ENCODE measurements at places on chromosomes 6 and 20.

DNA sequence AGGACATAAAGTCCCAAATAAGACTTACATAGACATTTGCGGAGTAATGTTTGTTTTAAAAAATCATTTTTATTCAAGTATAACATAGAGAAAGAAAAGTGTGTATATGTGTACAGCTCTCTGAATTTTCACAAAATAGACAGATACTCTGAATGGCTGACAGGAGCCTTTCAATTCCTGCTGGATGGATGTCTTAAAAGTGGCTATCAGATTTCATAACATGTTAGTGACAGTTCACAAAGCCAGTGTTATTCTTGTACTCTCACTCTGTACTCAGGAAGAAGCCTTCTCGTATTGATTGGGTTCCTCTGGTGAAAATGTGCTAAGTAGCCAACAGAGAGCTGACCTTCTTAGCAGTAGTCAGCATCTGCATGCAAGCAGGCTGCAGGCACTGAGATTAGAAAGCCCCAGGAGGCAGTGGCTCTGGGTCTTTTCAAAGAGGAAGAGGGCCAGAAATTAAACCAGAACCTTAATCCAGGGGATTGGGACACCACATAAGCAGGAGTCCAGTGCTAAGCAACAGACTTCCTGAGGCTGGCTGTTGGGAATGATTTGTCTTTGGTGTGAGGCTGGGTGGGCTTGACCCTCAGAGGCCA, 19.7 kb downstream of the SLC17A4 start:
- DNase-seq, result no peak

- no peak for DNase-seq
These were observed 108.2 kb downstream of the VEGFA start for GRCh38 chr6:43878127-43878634.

DNA sequence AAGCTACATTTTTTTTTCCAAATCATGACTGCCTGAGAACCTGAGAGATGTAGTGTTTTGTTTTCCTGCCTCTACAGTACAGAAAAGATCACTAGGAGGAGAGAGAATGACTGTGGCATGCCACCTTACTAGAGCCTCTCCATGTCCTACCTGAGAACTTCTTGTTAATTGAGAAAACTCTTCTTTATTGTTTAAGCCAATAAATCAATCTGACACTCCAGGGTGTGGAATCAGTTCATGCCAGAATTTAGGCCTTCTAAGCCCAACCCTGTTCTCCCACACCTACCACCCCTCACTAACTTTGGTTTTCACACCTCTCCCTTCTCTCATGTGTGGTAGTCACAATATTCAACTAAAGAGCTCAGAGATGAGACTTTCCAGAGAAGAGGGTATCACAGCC, 24.9 kb upstream of the BTN3A2 start:
- DNase-seq, result no peak

DNA sequence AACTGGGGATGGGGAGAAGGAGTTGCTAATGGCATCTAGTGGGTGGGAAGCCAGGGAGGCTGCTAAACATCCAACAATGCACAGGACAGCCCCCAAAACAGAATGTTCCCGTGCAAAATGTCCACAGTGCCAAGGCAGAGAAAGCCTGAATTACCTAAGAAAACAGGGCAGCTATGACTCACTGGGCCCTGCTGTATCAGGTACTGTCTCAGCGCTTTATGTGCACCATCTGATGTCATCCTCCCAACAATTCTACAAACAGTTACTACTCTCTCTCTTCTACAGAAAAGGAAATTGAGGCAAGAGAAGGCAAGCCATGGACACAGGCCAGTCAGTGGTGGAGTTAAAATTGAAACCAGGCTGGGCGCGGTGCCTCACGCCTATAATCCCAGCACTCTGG, 3.1 kb downstream of the YTHDF1 start:
- DNase-seq, result no peak

DNA sequence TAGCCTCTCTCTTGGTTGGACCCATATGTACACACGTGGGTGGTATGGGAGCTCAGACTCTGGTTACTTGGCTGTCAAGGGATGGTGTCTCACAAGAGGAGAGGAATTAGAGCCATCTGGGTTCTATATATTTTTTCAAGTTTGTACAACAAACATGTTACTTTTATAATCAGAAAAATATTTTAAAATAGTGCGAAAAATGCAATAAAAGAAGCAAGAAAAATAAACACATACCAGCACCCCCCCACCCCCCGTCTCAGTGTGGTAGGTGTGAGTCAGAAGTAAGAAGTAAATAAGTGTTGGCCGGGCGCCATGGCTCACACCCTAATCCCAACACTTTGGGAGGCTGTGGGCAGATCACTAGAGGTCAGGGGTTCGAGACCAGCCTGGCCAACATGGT, 2.1 kb upstream of the TIAM2 start:
- peak; percentile 88 for DNase-seq

DNA sequence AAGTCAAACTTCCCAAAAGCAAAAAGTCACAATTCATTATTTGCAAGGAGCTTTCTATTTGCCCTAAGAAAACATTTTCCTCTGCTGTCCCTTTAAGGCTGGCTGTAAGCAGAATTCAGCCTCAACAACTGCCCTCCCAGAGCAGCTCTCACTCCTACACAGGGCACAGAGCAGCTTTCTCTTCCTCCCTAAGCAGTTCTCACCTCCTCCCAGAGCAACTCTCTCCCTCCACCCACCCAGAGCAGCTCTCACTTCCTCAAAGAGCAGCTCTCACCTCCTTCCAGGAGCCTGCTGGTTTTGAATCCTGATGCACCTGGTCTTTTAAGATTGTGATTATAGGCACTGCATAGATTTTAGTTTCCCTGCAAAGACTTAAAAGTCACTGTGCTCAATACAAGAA, 120.6 kb upstream of the TMEM181 start:
- DNase-seq, result no peak

DNA sequence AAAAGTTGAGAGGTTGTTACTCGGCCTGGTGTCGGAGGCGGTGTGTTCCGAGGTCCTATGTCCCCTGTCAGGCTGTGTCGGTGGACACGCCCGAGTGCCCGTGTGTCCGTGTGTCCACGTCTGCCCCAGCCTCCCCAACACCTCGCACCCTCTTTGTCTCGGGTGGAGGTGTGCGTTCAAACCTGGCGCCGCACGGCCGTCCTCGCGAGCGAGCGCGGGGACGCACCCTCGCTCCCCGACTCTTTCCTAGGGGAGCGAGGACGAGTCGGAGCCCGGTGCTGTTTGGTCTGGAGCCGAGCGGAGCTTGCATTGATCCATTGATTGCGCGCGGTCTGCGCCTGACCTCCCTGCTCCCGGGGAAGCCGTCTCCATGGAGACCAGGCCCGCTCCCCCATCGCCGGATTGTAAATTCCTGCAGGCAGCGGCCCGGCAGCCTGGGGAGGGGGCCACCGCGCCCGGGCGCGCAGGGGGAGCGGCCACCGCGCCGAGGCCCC, 411 bp upstream of the SCUBE3 start:
- peak; percentile 29 for DNase-seq

DNA sequence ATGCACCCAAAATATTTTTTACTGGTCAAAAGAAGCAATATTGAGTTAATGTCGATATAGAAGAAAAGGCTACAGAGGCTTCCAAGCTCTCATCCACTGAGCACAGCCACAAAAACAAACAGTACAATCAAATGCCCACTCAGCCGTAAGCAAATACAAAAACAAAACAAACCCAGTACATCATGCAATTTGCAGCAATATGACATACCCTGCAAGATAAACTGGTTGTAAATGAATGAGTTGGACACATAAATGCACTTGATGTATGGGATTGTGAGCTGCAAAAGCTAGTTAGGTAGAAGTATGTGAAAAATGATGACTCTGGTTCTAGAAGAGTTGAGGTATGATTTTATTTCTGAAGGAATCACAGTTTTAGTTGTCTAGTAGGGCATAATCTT, 83.9 kb downstream of the SESN1 start:
- DNase-seq, result no peak

Measured in fibroblast of skin of scalp (primary cell).